Karpas-422 (cell line): ENCODE measurements at places on chromosomes 7 and 10. TPM values are rescaled to one million over a fixed set of nuclear protein-coding genes. Genes with fewer than 3 reads are reported as not detected.

The CHST3 gene
- total RNA-seq, result not detected in 2 replicates

The CACUL1 gene
- total RNA-seq, result 28.2 and 50.3 TPM in 2 replicates

The FAM237B gene
- not detected in 2 replicates for total RNA-seq

The GIMAP1 gene
- total RNA-seq, result 0.07 TPM in 1 of 2 replicates, not detected in the other

The LRRC17 gene
- not detected in 2 replicates for total RNA-seq

DNA sequence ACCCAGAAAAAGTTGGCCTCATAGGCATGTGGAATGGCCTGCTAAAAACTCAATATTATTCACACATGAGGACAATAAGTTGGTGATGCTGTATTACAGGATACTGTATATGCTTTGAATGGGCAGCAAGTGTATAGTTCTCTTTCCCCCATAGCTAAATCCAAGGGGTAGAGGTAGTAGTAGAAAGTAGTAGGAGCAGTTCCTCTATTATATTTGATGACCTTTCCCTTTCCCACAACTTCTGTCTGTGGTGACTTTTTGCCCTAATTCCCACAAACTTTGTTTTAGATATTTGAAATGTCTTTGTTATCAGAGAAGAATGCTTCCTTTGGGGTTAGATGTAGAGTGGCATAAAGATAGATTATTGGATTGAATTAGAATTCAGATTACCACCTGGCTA lies 154.0 kb upstream of the STEAP4 start:
- DNase-seq, result no peak
- H3K27me3 ChIP-seq, result no peaks in the 10 kb centered on the region
- no peaks in the 10 kb centered on the region for H3K36me3 ChIP-seq
- H3K4me3 ChIP-seq, result no peak overlapping the region
- H3K4me1 ChIP-seq, result no peaks in the 10 kb centered on the region

GRCh38 chr10:71264345-71265200 lies 52.2 kb downstream of the UNC5B start:
- no peak overlapping the region for H3K4me3 ChIP-seq
- H3K27me3 ChIP-seq, result no peaks in the 10 kb centered on the region
- H3K4me1 ChIP-seq, result no peaks in the 10 kb centered on the region; the same call in 1 of the 2 replicates
- no peak overlapping the region for H3K27ac ChIP-seq
- H3K36me3 ChIP-seq, result no peaks in the 10 kb centered on the region

DNA sequence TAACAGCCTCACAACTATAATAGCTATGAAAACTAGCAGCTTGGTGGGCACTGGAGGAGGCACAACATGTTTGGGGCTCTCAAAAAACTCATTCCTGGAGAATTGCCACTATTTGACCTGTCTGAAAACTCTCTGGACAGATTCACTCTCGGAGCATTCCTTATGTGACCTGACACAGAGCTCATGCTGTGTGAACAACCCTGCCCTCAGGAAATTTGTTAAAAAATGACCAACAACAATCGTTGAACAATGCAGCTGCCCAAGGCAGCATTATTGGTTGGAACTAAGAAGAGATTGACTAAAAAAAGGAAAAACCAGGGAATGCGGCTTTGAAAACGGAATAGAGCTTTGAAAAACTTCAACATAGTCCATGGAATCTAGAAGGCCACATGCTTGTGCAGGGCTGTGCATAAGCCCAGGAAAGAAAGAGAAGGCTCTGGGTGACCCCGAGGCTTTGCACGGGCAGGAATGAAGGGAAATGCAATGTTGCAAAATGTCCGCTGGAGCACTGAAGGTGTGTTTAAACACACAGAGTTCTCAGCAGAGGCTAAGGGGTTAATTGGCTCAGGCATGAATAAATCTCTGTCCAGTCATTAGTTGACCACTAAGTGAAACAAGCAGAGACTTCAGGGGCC lies 52.8 kb downstream of the NAMPT start:
- H3K36me3 ChIP-seq, result no peaks in the 10 kb centered on the region
- H3K27me3 ChIP-seq, result no peaks in the 10 kb centered on the region
- DNase-seq, result no peak
- no peak overlapping the region for H3K4me3 ChIP-seq
- no peak overlapping the region for H3K27ac ChIP-seq
- H3K4me1 ChIP-seq, result no peaks in the 10 kb centered on the region

DNA sequence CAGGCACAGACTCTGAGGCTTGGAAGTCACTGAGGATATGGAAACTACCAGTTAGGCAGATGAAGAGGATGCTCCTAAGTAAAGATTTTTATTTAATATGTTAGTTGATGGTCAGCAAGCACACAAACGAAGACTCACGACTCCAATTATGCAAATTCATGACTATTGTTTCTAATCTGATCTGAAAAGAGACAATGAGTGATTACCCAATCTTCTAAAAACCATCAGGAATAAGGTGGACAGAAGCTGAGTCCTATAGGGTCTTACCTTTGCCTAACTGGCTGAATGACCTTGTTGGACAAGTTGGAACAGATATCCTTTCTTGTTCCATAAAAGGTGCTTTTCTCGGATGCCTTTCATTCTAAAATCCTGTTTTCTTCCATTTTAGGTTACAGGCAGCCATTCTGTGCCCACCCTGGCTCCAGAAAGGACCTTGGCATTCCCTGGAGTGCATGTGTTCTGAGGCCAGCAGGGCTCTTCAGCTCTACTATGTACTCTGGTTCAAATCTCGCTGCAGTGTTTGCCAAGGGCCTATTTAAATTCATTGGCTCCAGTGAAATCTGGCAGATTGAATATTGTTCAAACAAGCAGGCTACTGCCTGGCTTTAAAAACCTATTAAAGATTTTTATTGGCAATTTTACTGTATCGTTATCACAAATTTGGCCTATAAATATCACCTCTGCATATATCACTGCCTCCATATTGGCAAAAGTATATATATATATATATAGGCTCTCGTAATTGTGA lies 77.5 kb downstream of the SLC25A13 start:
- H3K27ac ChIP-seq, result no peak overlapping the region
- no peaks in the 10 kb centered on the region for H3K4me1 ChIP-seq
- DNase-seq, result no peak
- H3K36me3 ChIP-seq, result no peaks in the 10 kb centered on the region
- no peaks in the 10 kb centered on the region for H3K27me3 ChIP-seq

DNA sequence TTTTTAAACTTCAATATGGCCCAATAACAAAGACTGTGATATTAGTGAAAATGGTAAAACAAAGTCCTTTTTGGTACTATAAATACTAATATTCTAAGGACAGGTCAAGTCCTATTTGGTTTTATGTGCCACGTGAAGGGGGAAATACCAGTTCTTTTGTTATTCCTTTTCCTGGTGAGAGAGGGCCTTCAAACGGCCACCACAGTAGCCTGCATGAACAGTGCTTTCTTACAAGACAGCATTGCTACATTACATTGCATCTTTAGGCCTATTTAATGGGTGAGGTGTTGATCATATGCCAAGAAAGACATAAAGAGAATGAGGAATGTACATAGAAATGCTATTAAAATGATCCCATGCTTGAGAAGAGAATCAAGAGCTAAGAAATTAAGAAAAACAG lies 214.8 kb downstream of the LRRTM3 start:
- no peaks in the 10 kb centered on the region for H3K36me3 ChIP-seq
- no peak overlapping the region for H3K4me3 ChIP-seq
- no peak overlapping the region for H3K27ac ChIP-seq
- no peaks in the 10 kb centered on the region for H3K4me1 ChIP-seq
- no peak for DNase-seq

- H3K4me1 ChIP-seq, result no peaks in the 10 kb centered on the region
- no peaks in the 10 kb centered on the region for H3K36me3 ChIP-seq
- no peak overlapping the region for H3K4me3 ChIP-seq
- no peak for DNase-seq
These were observed 500.3 kb upstream of the MKI67 start for GRCh38 chr10:128626397-128627000.

- H3K4me1 ChIP-seq, result peaks cover 34% of the 10 kb centered on the region
- H3K27me3 ChIP-seq, result no peaks in the 10 kb centered on the region
- DNase-seq, result no peak
These were observed 476 bp upstream of the ZFYVE27 start for GRCh38 chr10:97736403-97736901.

GRCh38 chr7:136070736-136071505 lies 93.8 kb upstream of the MTPN start:
- no peaks in the 10 kb centered on the region for H3K36me3 ChIP-seq
- DNase-seq, result no peak
- H3K4me1 ChIP-seq, result peaks cover 7% of the 10 kb centered on the region; the same call in 1 of the 2 replicates
- no peak overlapping the region for H3K4me3 ChIP-seq
- H3K27me3 ChIP-seq, result 0 out of 2 replicates have a peak, but pooled peaks cover 3% of the 10 kb centered on the region

DNA sequence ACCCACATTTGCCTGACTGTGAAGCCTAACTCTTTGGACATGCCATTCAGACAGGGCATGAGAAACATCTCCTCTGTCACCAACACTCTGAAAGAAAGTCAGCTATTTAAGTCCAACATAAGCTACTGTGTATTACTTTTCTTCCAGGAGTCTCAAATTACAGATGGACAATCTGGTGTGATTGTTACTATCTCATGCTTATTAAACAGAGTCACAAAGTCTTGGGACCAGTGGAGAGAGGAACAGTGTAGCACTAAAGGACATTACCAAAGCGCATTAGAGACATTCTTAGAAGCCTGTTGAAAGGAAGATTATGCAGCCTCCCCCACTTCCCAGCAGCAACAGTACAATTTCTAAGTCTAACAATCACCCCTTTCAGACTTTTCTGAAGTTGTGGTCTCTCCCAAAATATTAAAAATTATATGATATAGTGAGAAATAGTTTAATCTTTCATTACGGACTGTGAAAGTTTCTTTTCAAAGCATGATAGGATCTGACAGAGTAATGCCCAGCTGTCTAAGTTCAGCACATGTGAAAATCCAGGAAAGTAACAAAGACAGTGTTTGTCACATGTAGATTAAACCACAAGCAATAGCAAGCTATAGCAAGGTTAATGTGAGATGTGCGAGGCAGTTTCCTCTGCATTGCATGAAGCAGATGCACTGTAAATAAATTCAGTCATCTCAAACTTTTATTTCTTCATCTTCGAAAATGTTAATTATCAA lies 280.9 kb upstream of the FZD8 start:
- no peak overlapping the region for H3K27ac ChIP-seq
- no peaks in the 10 kb centered on the region for H3K36me3 ChIP-seq
- no peak overlapping the region for H3K4me3 ChIP-seq
- DNase-seq, result no peak

- DNase-seq, result peak; percentile 41
- no peaks in the 10 kb centered on the region; the same call in 1 of the 2 replicates for H3K27me3 ChIP-seq
- H3K4me1 ChIP-seq, result no peaks in the 10 kb centered on the region
- H3K27ac ChIP-seq, result no peak overlapping the region
- no peak overlapping the region for H3K4me3 ChIP-seq
These were observed 593.1 kb downstream of the SORCS1 start for GRCh38 chr10:106571192-106571946.

GRCh38 chr10:30103595-30104320 lies 44.4 kb upstream of the JCAD start:
- H3K27ac ChIP-seq, result no peak overlapping the region
- H3K4me3 ChIP-seq, result no peak overlapping the region
- no peaks in the 10 kb centered on the region for H3K36me3 ChIP-seq
- no peaks in the 10 kb centered on the region for H3K27me3 ChIP-seq
- DNase-seq, result no peak
